CD4-positive, alpha-beta T cell treated with Interleukin-17A for 1 hour (primary cell): ENCODE measurements at places on chromosomes 11 and 22.

DNA sequence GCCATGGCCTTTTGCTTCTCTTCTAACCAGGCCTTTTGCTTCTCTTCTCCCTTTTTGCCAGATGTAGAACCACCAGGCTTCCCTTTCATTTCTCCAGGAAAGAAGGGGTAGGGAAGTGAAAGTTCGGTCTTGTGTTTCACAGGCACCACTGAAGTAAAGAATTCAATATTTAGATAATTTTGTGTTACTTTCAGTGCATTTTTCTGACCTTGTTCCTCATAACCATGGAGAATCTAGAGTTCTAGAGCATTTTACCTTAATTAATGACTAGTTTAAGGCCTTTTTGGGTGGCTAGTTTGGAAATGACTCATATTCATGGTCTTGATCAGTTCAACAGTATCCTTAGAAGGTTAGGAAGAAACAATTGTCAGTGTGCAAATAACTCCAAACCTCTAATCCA, 22.7 kb downstream of the GRAMD1B start:
- DNase-seq, result no peak

DNA sequence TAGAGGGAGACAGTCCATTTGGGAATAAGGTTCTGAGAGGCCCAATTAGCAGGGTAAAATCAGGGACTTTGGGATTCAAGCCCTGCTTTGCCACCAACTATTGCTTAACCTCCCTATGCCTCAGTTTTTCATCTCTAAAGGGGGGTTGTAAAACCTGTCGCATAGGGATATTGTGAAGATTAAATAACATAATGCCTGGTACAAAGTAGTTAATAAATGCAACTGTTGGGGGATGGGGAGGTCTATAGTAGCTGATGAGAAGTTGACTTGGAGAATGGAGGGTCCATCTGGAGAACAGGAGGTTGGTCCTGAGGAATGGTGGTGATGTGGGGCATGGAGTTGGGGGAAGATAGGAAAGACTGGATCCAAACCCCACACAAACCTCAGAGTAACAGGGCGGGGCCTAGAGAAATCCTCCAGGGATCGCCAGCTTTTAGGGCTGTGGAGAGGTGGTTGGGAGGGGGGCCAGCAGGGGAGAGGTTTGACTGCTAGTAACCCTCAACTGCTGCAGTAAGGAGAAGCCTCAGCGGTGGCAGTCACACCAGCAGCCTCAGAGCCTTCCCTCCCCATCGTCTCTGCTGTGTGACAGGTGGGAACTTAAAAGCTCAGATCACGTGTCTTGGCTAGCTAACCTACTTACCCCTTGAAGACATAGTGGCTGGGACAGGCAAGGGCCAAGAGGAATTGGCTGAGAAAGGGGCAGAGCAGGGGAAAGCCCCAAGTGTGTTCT, 1.1 kb upstream of the ABCG4 start:
- peak; percentile 14 for DNase-seq

GRCh38 chr11:80280737-80281136, 839.9 kb upstream of the TENM4 start:
- DNase-seq, result no peak

- no peak for DNase-seq
These were observed 13.3 kb upstream of the PRSS23 start for GRCh38 chr11:86787018-86787536.

- peak; percentile 21 for DNase-seq
These were observed 121.5 kb downstream of the RRAS2 start for GRCh38 chr11:14237444-14237961.

DNA sequence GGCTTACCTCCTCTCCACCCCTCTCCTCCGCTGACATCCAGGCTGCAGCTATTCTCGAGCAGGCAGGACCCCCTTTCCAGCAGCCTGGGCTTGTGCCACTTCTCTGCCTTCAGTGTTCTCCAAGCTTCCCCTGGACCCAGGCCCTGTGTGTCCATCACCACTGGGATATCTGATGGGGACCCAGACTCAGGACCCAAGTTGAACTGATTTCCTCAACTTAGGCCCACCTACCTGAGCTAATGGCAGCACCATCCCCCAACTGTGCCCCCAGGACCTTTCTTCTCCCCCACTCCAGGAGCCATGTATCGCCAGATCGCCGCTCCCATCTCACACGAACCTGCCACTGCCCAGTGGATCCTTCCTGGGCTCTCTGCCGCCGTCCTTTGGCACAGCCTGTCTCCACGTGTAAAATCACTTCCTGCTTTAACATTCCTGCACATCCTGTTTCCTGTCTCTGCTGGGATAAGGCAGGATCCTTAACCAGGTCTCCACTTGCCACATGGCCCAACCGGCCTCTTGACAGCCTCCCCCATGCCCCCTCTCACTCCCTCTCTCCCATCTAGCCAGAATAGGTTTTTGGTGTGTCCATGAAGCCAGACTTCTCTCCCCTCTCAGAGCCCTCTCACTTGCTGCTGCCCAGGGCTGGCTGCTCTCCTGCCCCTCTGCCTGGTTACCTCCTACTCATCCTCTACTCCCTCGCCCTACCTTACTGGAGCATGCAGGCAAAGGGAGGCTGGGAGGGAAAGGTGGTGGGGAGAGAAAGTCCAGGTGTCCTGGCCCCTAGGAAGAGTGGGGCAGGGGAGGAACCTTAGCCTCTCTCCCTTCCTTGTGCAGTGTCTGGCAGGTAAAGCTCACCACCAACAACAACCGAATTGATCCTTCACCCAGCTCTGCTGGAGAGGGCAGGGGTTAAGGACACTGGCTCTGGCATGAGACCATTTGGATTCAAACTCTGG, 9.4 kb downstream of the SPATA19 start:
- no peak for DNase-seq

- DNase-seq, result no peak
These were observed 7.7 kb upstream of the FLI1 start for GRCh38 chr11:128686021-128686741.

GRCh38 chr11:45881708-45882368, 3.6 kb upstream of the MAPK8IP1 start:
- no peak for DNase-seq

- DNase-seq, result no peak
These were observed 20.4 kb downstream of the ASCC2 start for GRCh38 chr22:29817724-29818123.

DNA sequence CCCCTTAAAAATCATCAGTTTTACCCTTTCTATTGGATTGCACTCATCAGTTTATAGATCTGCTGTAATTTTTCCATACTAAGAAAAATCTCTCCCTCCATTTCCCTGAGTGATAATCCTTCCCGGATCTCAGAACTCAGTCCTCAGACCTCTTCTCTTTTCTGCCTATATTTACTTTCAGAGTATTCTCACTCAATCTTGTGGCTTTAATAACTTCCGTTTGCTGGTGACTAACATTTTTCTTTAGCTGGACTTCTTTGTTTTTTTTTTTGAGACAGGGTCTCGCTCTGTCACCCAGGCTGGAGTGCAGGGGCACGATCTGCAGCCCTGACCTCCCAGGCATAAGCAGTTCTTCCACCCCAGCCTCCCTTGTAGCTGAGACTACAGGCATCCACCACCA, 10.4 kb downstream of the ATXN10 start:
- no peak for DNase-seq

- no peak for DNase-seq
These were observed 97.7 kb downstream of the NXPE2 start for GRCh38 chr11:114775875-114776621.

GRCh38 chr11:35663408-35663702, 780 bp downstream of the TRIM44 start:
- no peak for DNase-seq

GRCh38 chr11:26947904-26948639, 45.8 kb upstream of the FIBIN start:
- DNase-seq, result no peak

GRCh38 chr22:30178181-30179126, 68.1 kb downstream of the LIF start:
- DNase-seq, result peak; percentile 38

DNA sequence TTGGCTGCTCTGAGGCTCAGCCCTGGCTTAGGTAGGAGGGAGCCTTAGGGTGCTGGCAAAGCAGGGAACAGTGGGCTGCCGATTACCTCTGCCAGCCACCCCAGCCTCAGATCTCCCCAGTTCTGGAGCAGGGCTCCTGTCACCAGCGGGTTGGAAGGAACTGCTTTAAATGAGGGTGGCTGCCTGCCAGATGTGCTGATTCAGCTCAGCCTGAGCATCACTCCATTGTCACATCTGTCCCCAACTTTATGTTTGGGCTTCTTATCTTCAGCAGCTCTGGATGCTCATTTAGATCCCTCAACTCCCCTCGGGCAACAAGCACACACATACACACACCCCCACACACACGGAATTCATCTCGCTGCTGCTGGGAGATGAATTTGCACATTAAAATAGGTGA, 16.9 kb upstream of the ANKK1 start:
- no peak for DNase-seq

GRCh38 chr11:47469361-47470179, 20.6 kb upstream of the RAPSN start:
- no peak for DNase-seq

- peak; percentile 72 for DNase-seq
These were observed 23.9 kb upstream of the TMPRSS13 start for GRCh38 chr11:117953024-117953671.

- no peak for DNase-seq
These were observed 8.4 kb upstream of the ETS1 start for GRCh38 chr11:128595775-128596174.
